ENCODE measurements at places on chromosomes 12 and 14.

- DNase-seq: no peak
Measured at GRCh38 chr12:12365931-12366431, 9.1 kb downstream of the BORCS5 start.

DNA sequence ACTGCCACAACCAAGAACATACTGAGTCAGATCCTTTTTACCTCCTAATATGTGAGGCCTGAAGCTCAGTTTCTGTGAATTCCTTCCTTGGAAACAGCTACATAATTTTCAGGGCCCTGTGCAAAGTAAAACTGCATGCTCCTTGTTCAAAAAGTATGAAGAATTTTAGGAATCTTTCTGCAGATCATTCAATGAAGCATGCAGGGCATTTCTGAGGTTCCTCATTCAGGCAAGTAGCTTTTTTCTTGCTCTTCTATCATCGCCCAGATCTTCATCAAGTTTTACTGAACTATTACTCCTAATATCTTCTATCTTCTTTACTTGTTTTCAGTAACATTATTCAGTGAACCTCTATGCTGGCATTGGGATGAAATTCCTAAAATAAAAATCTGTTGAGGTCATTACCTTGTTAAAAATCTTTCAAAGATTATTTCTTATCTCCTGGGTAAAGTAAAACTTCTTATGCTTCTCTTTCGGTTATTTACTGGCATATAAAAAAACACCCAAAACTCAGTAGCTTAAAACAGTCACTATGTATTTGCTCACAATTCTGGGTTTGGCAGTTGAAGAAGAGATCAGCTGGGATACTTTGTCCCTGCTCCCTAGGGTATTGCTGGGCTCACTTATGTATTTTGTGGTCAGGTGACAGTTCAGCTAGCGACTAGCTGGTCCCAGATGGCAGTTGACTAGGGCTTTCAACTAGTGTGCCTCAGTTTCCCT is 42.6 kb upstream of the KRR1 start:
- DNase-seq: no peak

DNA sequence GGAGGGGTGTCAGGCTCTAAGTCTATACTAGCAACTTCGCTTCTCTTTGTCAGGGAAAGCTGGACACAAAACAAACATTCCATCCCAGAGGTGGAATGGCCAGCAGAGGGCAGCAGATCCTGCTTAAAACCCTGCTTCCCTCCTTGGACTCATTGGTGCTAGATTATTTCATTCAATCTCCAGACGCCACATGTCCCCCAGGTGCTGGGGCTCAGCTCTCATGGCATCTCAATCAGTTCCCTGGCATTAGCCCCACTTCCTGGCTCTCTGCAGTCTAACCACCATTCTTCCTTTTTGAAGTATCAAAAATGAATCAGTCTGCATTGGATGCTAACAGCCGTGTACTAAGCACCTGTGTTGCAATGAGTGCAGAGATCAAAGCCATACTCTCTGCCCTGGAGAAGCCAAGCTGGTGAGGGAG is 8.1 kb upstream of the PPP1R1A start:
- no peak for DNase-seq

DNA sequence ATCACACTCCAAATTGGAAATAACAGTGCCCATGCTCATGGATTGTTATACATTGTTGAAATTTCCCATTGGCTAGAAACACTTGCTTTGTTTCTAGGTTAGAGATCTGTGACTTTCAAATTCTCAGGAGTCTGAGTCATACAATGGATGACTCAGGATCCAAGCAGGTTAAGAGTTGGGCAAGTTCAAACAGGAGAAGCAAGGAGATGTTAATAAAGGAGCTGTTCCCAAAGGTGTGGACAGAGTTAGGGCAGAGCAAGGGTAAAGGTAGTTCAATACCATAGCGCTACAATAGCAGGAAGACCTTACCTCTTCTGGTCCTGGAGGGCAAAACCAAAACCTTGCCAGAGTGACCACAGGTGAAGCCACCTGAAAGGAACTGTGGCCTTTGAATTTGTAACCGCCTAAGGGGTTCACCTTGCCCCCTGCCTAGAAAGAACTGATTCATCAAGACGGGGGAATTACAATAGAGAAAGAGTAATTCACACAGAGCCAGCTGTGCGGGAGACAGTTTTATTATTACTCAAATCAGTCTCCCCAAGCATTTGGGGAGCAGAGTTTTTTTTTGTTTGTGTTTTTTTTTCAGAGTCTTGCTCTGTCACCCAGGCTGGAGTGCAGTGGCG is 4.2 kb upstream of the AMN1 start:
- DNase-seq: peak; percentile 24

GRCh38 chr12:62720661-62721330 is 214.2 kb downstream of the PPM1H start:
- DNase-seq: no peak

Data from T1000 (cell line).